Upper lobe of left lung (tissue), 6 donors: ENCODE measurements at places on chromosomes 11 and 22. TPM values are rescaled to one million over a fixed set of nuclear protein-coding genes. Genes with fewer than 3 reads are reported as not detected.
A peak's percentile ranks its signal among the peaks of the same experiment; 100 is the strongest.

DNA sequence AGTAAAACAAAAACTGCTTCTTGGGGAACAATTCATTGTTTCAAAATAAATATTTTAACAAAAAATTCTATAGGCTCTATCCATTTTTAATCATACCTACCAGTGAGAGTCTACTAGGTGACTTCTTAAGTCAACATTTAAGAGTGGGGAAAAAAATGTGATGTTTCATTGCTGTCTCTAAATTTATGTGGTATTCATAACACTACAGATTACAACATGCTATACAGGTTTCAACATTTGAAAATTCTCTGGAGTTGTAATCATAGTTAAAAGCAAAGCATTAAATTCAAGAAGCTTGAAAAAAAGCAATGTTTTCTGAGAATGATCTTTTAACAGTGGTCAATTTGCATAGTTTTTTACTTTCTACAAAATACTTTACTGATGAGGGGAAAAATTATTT lies 18.3 kb downstream of the SBF2 start:
- no peak overlapping the region for H3K27ac ChIP-seq
- no peaks in the 10 kb centered on the region for H3K27me3 ChIP-seq
- no peaks in the 10 kb centered on the region for H3K36me3 ChIP-seq
- H3K4me1 ChIP-seq = no peaks in the 10 kb centered on the region
- no peak overlapping the region for H3K4me3 ChIP-seq

GRCh38 chr11:119677840-119678239 lies 51.2 kb downstream of the NECTIN1 start:
- H3K4me3 ChIP-seq = no peak overlapping the region
- no peaks in the 10 kb centered on the region for H3K4me1 ChIP-seq
- no peaks in the 10 kb centered on the region for H3K27me3 ChIP-seq
- no peaks in the 10 kb centered on the region for H3K36me3 ChIP-seq
- no peak overlapping the region for H3K27ac ChIP-seq

IFITM10 gene
- 20.3 TPM for total RNA-seq

DNA sequence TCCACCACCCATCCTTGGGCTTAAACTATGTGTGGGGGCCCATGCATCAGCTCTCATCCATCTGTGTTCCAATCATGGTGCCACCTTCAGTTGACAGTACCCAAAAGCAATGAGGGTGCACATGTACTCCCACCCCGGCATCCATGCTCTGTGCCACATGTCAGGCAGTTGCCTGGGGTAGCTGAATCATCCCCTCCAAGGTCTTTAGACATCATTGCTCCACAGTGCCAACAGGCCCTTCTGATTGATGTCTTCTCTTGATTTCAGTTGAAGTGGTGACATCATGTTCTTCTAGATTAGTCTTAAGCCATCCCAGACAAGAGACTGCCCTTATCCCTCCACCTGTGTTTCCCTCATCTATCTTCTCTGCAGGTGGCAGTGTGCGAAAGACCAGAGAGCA lies 42.5 kb downstream of the TMPRSS5 start:
- H3K4me1 ChIP-seq = no peaks in the 10 kb centered on the region
- no peaks in the 10 kb centered on the region for H3K36me3 ChIP-seq
- no peak overlapping the region for H3K4me3 ChIP-seq
- no peak overlapping the region for H3K27ac ChIP-seq
- no peak for DNase-seq

KIF18A gene
- 1.4 TPM for total RNA-seq

DNA sequence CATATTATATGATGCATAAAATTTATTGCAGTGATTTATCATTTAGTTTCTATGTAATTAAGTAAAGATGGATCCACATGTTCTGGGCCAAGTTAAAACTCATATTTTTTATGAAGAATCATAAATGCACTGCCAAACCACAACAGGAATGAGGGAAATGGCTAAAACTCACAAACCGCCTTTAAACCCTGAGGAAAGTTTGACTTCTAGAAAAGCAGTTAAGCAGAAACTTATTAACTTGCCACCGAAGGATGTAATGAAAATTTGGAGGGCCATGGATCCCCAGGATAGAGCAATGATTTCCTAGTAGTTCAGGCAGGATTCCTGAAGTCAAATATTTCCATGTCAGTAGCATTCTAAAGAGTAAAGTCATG lies 218.3 kb upstream of the CTSC start:
- H3K36me3 ChIP-seq = no peaks in the 10 kb centered on the region
- DNase-seq = no peak
- no peak overlapping the region for H3K27ac ChIP-seq
- no peaks in the 10 kb centered on the region for H3K4me1 ChIP-seq

LDHAL6A gene
- not detected for total RNA-seq

SCUBE1 gene
- total RNA-seq = 15.7 TPM

- peaks cover 11% of the 10 kb centered on the region for H3K4me1 ChIP-seq
- no peak overlapping the region for H3K27ac ChIP-seq
- DNase-seq = no peak
- no peaks in the 10 kb centered on the region for H3K36me3 ChIP-seq
- no peak overlapping the region for H3K4me3 ChIP-seq
- H3K27me3 ChIP-seq = no peaks in the 10 kb centered on the region
Observed at GRCh38 chr11:118175031-118175992, 1.1 kb downstream of the SCN2B start.

DNA sequence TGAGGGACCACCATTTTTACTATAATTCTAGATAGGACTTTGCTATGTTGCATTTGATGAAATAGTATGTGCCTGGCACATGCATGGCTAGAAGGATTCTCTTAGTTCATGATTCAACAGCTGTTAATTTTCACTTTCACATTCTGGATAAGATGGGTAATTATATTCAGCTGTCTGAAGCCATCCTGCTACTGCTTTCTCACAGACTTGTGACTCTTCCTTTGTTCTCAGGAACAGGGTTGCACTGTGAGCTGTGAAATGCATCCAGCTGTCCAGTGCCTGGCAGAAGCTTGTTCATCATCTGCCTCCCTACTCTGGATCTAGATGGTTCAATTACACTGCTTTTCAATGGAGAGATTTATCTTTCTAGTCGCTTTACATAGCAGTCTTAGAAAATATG lies 610.1 kb upstream of the ANO5 start:
- H3K36me3 ChIP-seq = no peaks in the 10 kb centered on the region
- no peaks in the 10 kb centered on the region for H3K27me3 ChIP-seq
- no peaks in the 10 kb centered on the region for H3K4me1 ChIP-seq
- no peak overlapping the region for H3K4me3 ChIP-seq
- no peak overlapping the region for H3K27ac ChIP-seq

POU2AF2 gene
- not detected for total RNA-seq

DNA sequence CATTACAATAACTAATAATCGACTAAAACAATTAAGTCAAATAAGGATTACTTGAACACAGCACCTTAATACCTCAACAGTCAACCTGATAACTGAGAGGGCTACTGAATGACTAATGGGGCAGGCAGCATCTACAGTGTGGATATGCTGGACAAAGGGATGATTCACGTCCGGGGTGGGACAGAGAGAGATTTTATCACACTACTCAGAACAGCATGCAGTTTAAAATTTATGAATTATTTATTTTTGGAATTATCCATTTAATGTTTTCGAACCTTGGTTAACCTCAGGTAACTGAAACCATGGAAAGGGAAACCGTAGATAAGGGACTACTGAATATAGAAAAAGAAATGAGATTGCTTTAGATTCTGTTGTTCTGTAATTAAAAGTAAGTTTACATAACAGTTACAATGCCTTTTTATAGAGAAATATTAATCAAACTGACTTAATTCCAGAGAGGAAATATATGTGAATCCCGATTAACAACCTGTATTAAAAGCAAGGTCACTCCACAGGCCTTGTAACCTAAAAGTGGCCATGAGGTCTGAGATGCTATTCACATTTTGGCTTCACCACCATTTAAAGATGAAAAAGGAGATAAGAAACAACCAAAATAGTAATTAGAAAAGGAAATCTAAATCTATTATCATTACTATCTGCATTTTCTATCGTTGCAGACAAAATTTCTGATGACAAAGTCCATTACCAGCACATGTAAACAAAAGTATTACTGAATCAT lies 119.0 kb upstream of the TP53AIP1 start:
- no peak for DNase-seq
- H3K27ac ChIP-seq = no peak overlapping the region
- H3K4me3 ChIP-seq = no peak overlapping the region
- H3K27me3 ChIP-seq = no peaks in the 10 kb centered on the region

DNA sequence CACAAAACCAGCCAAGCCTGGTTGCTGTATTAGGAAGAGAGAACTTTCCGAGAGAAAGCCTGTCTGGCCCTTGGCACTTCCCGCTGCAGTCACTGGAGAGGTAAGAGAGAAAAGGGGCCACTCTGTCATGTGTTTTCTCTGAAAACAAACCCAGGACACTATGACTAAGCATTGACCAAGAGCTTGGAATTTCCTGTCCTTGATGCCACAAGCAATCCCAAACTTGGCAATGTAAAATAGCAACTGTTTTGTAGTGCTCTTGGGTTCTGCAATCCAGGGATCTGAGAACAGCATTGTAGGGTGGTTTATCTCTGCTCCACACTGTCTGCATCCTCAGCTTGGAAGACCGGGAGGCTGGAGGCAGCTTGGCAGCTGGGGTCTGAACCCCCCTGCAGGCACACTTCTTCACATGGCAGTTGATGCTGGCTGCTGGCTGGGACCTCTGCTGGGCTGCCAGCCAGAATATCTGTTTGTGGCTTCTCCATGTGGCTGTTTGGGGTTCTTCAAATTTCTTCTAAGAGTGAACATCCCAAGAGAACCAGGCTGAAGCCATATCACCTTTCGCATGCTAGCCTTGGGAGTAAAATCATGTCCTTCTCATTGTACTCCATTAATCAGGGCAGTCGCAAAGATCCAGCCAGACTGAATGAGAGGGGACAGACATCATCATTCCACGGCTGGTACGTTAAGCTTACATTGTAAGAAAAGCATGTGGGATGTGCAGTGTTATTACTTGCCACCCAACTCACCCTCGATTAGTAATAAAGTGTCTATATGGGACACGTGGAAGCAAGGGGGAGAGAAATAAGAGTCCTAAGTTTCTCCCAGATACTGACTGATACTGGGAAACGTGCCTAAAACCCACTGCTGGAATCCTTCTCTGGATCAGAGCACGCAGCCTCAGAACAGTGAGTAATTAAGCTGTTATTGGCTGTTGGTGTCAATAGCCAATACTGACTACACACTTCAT lies 537.4 kb upstream of the B3GAT1 start:
- no peaks in the 10 kb centered on the region for H3K27me3 ChIP-seq
- no peaks in the 10 kb centered on the region for H3K36me3 ChIP-seq
- no peak overlapping the region for H3K4me3 ChIP-seq
- H3K4me1 ChIP-seq = no peaks in the 10 kb centered on the region
- no peak for DNase-seq

KCNK4 gene
- total RNA-seq = not detected

DNA sequence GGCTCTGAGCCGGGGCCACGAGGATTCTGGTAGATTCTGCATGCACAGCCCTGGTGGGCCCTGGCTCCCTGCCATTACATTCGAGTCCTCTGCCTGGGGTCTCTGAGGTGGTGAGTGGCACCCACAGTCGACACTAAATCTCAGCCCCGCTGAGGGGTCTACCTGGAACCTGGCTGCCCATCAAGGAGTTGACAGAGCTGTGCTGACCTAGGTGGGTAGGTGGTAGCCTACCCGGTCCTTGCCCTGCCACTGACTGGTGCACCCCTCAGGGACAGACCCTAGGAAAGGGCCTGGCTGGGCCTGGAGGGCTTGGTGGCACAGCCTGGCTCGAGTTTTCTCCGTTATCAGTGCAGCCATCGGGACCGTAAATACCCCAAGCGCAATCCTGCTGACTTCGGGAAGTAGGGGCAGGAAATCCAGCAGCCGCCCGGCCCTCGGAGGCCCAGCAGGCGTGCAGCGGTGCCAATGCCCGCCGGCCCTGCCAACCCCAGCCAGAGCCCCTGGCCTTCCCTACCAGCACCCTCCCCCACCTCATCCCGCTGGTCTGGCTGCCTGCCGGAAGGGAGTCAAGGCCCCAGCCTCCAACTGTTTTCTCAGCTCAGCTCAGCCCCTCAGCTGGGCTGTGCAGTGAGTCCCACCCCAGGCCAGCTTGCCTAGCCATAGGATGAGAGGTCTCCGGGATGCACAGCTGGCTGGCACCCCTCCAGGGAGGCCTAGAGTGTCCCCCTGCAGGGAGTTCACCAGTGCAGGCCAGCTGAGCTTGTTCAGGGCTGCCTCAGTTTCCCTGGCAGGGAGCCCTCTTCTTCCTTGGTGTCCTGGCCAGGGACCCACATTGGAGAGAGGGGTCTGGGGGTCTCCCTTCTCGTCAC lies 80.4 kb upstream of the KCNQ1OT1 start:
- peak overlapping the region; percentile 84 for H3K27ac ChIP-seq
- H3K36me3 ChIP-seq = no peaks in the 10 kb centered on the region
- peak; percentile 21 for DNase-seq
- peaks cover 41% of the 10 kb centered on the region for H3K4me1 ChIP-seq
- no peaks in the 10 kb centered on the region for H3K27me3 ChIP-seq

OVOL1 gene
- total RNA-seq = 0.77 TPM

DNA sequence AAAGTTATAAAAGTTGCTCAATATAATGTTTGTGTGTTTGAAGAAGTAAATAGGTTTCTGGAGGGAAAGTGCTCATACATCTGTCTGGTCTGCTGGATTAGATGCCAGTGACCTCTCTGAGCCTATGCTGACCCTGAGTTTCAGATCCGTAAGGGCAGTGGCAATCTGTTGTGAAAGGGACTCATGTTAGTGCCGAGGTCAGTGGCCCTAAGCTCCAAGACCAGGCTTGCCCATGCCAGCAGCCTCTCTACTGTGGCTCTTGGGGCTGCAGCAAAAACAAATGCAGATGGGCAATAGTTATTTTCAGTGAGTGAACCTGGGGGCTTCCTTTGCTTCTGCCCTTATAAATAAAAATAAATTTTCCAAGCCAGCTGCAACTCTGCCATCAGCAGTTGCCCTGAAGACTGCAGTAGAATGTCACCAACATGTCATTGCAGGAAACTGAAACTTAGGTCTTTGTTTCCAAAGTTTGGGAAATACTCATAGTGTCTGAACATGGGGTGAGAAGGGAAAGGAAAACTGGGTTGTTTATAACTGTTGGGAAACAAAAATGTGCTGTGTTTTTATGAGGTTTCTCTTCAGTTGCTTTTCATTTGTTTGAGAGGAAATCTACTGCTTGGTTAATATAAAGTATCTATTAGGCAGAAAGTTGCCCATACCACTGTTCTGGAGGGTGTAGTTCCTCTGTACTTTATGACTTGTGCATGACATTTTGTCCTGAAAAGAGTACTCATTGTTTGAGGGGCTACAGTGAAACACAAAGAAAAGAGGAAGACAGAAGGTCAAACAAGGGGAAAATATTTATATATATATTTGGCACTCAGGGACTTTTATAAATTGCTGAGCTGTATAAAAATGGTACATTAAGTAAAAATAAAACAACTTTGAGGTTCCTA lies 9.5 kb upstream of the MS4A4E start:
- H3K27me3 ChIP-seq = no peaks in the 10 kb centered on the region
- no peak overlapping the region for H3K4me3 ChIP-seq
- H3K36me3 ChIP-seq = no peaks in the 10 kb centered on the region
- no peak for DNase-seq
- H3K27ac ChIP-seq = peak overlapping the region; percentile 38
- peaks cover 18% of the 10 kb centered on the region for H3K4me1 ChIP-seq

CNTF gene
- 2.1 TPM for total RNA-seq

- no peaks in the 10 kb centered on the region for H3K36me3 ChIP-seq
- H3K27me3 ChIP-seq = no peaks in the 10 kb centered on the region
- H3K27ac ChIP-seq = peak overlapping the region; percentile 85
- peak; percentile 49 for DNase-seq
- peak overlapping the region; percentile 89 for H3K4me3 ChIP-seq
Observed at GRCh38 chr22:17159504-17159951, 451 bp upstream of the HDHD5 start.

NPTXR gene
- 1.4 TPM for total RNA-seq
